ENCODE measurements at places on chromosomes 11 and 22. TPM values are rescaled to one million over a fixed set of nuclear protein-coding genes. Genes with fewer than 3 reads are reported as not detected.

Gene SYT9
- total RNA-seq = 0.18 TPM

Gene RIMBP3C
- 0.13 TPM for total RNA-seq

Gene PAX6
- 0.84 TPM for total RNA-seq

Gene RAG1
- 0.25 TPM for total RNA-seq

Gene EMID1
- 0.61 TPM for total RNA-seq
